ENCODE measurements at places on chromosomes 6 and 20. TPM values are rescaled to one million over a fixed set of nuclear protein-coding genes. Genes with fewer than 3 reads are reported as not detected.

Gene SYCP2
- 2.0 TPM for total RNA-seq

- H3K36me3 ChIP-seq, result no peaks in the 10 kb centered on the region
- peaks cover 52% of the 10 kb centered on the region for H3K4me1 ChIP-seq
Observed at GRCh38 chr6:148398678-148399077, 56.0 kb downstream of the SASH1 start.

GRCh38 chr20:40276301-40276700 is 412.7 kb downstream of the MAFB start:
- no peak overlapping the region for H3K27ac ChIP-seq
- no peaks in the 10 kb centered on the region for H3K36me3 ChIP-seq
- H3K27me3 ChIP-seq, result no peaks in the 10 kb centered on the region
- peaks cover 5% of the 10 kb centered on the region for H3K4me1 ChIP-seq
- no peak for DNase-seq

GRCh38 chr6:49454787-49455709 is 8.0 kb downstream of the MMUT start:
- no peak overlapping the region for H3K4me3 ChIP-seq
- H3K4me1 ChIP-seq, result no peaks in the 10 kb centered on the region
- no peaks in the 10 kb centered on the region for H3K36me3 ChIP-seq
- H3K27me3 ChIP-seq, result no peaks in the 10 kb centered on the region
- no peak overlapping the region for H3K27ac ChIP-seq
- no peak for DNase-seq

- H3K4me1 ChIP-seq, result no peaks in the 10 kb centered on the region
- H3K27me3 ChIP-seq, result no peaks in the 10 kb centered on the region
- no peak for DNase-seq
- no peaks in the 10 kb centered on the region for H3K36me3 ChIP-seq
Observed at GRCh38 chr6:48401016-48401415, 290.0 kb upstream of the PTCHD4 start.

DNA sequence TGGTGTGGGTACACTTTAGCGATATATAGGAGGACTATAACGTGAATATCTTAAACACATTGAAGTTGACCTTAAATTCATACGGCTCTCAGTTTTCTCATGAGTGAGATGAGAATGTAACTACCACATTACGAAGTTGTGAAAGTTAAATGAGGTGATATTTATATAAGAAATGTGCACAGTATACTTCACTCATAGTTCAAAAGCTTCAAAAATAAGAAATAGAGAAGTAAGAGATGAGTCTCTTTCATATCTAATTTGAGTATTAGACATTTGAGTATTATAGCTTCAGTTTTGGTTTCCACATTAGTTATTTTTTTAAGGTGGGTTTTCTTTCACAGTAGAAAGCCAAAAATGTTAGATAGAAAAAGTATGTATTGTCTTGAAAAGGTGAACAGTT is 183.3 kb downstream of the NKAIN2 start:
- H3K27ac ChIP-seq, result no peak overlapping the region
- H3K36me3 ChIP-seq, result no peaks in the 10 kb centered on the region
- H3K4me3 ChIP-seq, result no peak overlapping the region
- no peaks in the 10 kb centered on the region for H3K4me1 ChIP-seq

DNA sequence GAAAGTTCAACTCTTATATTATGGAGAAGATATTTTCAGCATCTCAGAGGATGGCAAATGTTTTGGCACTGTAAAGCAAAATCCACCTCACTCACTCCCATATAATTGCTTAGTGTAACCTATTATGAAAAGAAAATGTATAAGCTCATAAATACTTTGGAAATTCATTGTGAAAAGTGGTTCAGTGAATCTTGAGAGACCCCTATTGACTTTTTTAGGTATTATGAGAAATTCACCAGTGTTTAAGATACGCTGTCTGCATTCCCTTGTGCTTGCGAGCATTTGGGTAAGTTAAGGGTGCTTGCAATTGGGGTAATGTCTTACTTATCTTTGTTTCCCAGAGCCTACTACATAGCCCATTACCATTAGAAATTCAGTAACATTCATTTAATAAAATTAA is 66.3 kb upstream of the BMP5 start:
- no peak overlapping the region for H3K4me3 ChIP-seq
- H3K36me3 ChIP-seq, result no peaks in the 10 kb centered on the region
- H3K4me1 ChIP-seq, result no peaks in the 10 kb centered on the region
- no peak for DNase-seq

- peaks cover 47% of the 10 kb centered on the region for H3K36me3 ChIP-seq
- no peaks in the 10 kb centered on the region for H3K27me3 ChIP-seq
- H3K4me1 ChIP-seq, result peaks cover 23% of the 10 kb centered on the region
- no peak for DNase-seq
Observed at GRCh38 chr20:48740292-48740649, 87.5 kb downstream of the PREX1 start.

GRCh38 chr6:47234266-47234933 is 75.3 kb downstream of the TNFRSF21 start:
- no peak for DNase-seq
- no peak overlapping the region for H3K27ac ChIP-seq
- H3K27me3 ChIP-seq, result no peaks in the 10 kb centered on the region
- no peak overlapping the region for H3K4me3 ChIP-seq

Measured in upper lobe of left lung (tissue), 6 donors.